ENCODE measurements at places on chromosomes 3 and 15.
A peak's percentile ranks its signal among the peaks of the same experiment; 100 is the strongest.

DNA sequence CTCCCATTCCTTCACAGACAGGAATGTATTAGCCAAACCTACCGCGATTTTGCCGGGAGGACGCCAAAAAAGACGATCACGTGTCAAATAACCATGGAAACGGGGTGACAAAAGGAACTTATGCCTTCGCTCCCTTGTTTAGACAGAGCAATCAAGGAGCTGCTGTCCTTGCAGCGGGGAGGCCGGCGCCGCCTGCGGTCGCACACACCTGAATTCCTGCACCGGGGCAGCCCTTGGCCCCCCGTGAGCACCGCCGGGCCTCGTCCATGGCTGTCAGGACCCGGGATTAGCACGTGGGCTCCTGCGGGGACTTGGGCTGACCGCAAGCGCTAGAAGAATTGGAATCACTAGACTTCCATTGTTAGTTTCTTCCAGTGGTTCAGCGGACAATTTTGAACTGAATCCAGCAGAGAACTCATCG, 193.1 kb downstream of the SHQ1 start:
- DNase-seq, result no peak

GRCh38 chr3:174812172-174812862, 46.8 kb upstream of the NAALADL2 start:
- DNase-seq, result no peak

DNA sequence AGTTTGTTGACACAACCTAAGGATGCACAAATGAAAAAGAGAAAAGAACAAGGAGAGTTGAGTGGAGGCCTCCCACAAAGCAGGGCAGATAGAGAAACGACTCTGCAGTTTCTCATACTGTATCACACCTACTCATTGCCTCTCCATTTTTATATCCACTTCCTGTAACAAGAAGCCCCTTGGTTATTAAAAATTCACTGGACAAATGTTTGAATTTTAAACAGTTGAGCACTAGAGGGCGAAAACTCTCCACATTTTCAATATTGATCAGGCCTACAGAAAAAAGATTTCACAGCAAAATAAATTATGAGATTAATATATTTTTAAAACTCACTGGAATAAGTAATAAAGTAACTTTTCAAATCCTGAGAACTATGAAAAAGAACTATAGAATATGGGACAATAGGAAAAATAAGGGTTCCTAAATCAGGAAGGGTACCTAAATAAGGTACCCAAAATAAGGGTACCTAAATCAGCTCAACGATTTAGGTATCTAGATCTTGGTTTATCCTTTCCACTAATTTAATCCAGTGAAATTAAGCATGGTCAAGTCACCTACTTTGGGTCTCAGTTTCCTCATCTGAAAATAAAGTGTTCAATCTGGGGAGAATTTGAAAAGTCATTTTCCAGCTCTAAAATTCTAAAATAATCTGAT, 47.0 kb upstream of the PPIB start:
- DNase-seq, result peak; percentile 51

- no peak for DNase-seq
Observed at GRCh38 chr3:23421811-23422516, 218.8 kb downstream of the UBE2E2 start.

DNA sequence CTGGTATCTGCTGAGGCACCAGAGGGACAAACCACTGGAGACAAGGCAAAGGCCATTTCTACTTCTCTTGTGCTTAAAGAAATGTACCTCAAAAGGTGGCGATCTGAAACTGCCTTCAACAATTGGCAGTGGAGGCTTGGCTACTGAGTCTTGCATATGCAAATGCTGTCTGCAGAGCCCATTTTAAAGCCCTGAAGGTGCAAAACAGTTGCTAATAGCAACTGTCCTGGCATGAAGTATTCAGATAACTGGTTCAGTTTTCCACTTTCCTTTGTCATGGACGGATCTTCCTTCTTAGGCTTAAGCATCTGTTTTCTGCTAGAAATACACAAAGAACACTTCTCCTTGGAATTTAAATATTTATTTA, 71.4 kb upstream of the PSMD6 start:
- no peak for DNase-seq

DNA sequence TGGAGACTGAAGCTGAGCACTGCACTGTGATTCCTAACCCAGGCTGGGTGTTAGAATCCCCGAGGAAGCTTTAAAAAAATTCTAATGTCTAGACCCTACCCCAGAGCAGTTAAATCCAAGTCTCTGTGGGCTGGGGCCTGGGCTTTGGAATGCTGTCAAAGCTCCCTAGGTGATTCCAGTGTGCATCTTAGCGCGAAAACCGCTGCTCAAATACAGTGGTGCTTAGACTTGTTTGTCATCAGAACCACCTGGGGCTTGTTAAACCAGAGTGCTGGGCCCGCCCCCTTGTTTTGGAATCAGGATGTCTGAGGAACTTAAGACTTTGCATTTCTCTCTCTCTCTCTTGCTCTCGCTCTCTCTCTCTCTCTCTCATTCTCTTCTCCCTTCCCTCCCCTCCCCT, 20.7 kb downstream of the RHCG start:
- no peak for DNase-seq

- no peak for DNase-seq
Observed at GRCh38 chr3:170524073-170524472, 61.8 kb downstream of the SLC7A14 start.

- DNase-seq, result no peak
Observed at GRCh38 chr15:64915518-64916227, 4.0 kb downstream of the ANKDD1A start.

DNA sequence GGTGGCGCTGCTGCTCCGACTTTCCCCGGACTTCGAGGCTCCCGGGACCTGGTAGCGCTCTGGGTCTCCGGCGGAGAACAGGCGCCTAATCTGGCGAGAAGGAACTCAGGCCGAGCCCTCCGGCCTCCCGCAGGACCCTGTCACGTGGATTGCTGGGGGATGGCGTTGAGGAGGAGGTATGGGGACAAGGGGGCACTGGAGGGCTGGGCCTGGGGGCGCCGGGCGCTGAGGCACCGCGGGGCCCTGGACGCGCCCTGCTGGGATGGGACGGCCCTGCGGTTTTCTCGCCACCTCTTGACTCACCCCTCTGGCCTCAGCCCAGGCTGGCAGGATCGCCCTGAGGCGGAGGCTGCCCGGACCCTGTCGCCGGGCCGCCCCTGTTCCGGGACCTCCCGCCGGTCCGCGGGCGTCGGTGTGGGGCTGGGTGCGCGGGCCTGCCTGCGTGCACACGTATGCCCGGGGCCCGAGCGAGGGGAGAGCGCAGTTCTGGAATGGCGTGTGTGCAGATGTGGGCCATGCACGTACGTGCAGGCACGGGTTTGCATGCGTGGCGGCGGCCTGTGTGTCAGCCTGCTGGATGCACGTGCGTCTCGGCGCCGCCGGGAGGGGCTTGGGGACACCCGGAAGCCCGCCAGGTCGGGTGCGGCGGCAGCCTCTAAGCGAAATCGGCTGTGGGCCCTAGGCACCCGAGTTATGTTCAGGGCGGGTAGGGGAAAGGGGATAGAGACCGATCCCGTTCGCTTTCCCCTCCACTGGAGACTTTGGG, 752 bp downstream of the C15orf39 start:
- peak; percentile 92 for DNase-seq

GRCh38 chr3:73547427-73548248, 77.1 kb downstream of the PDZRN3 start:
- DNase-seq, result no peak

DNA sequence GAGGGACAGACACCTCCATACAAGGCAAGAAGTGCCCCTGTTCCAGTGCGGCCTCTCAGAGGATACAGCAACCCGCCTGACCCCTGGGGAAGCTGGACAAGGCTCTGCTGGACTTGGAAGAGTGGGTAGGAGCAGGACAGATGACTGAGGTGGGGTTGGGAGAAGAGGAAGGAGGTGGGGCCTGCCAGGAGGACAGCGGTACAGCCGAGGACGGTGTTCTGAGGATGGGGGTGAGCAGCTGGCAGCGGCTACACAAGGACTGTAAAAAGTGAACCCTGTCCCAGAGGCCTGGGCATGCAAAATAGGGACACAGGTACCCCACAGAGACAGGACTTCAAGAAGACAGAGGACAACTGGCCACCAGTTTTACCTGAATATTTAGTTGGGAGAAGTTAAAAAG, 23.5 kb upstream of the ELP6 start:
- no peak for DNase-seq

DNA sequence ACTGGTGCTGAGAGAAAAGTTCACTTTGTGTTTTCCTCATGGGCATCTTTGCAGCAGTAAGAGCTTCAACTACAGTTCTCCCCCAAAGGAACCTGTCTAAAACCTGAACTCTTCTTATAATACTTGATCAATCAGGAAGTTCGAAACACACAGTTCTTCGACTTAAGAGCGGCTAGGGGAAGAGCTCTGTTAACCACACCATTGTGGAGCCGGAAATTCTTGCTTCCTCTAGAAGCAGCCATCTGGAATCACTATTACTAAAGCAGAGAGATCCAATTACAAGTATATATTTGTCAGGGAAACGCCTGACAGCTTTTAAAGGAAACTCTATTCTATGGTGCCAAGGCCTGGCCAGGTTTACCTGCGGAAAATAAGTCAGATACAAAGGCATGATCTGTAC, 337.3 kb upstream of the CBLB start:
- DNase-seq, result peak; percentile 74

DNA sequence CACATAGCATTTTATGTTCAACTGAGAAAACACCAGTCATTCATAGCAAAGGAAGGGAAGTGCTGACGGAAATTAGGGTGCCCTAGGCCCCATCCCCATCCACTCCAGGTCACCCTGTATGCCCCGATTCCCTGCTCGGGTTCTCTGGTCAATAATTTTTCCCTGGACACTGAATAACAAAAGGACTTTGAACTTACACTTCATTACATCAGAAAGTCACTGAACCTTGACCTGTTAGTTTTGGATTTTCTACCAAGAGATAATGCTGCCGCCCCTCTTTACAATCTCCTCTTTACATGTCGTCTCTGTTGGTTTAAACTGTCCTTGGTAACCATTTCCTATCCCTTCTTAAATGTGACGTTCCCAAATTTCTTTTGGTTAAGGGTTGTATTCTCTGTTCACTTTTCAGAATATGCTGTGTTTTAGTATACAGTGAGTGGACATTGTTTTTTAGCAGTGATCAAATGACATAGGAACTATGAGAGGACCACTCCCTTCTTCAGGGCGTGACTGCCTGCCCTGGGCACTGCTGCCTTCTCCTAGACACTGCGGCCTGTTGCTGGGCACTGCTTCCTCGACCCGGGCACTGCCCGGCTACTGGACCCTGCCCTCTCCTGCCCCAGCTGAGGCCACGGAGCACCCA, 13.6 kb upstream of the AHSG start:
- DNase-seq, result no peak

DNA sequence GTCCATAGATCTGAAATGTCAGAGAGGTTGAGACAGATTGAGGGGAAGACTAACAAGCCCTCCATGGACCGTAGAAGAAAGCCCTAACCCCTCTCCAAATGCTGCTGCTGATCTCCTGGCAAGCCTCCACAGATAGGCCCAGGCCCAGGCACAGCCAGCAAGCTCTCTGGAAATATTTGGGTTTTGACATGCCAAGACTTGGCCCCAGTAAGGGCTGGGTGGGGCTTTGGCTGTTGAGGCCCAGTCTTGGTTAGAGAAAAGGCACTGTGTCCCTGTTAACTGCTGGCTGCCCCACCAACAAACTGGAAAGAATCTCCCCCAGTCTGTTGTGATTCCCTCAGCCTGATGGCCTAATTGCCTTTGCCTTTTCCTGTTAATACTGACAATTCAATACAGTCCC, 208.8 kb upstream of the CTDSPL start:
- no peak for DNase-seq

DNA sequence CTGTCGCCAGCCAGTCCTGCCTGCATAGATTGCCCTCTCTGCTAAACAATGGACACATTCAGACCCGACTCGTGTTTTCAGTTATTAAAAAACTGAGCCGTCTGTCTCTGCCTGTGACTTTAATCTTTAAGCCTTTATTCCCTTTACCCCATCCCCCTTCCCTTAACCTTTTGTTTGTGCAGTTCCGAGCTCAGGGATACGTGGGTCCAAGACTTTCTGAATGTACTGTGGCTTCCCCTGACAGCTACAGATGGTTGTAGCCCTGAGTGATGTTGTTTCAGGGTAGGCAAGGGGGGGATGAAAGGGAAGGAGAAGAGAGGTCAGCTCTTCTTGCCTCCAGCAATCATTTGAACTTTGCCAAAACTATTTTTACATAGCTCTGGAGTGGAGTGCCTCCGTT, 44.6 kb downstream of the EEFSEC start:
- no peak for DNase-seq

DNA sequence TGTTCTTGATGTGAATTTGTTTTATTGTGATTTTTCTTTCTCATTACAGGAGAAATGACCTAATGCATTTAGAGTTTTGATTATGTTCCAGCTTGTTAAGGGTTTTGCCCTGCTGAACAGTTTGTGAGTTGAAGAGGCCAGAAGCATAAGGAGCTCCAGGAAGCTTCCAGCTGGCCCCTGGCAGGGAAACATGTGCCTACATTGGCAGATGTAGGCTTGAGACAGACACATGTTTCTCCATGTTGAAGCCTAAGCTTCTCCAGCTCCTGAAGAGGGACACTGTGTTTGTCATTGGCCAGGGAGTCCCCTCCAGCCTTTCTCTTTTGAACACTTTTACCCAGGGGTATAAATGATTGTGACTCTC, 88.4 kb downstream of the ASB7 start:
- DNase-seq, result no peak

GRCh38 chr15:64622410-64623260, 152.8 kb downstream of the RBPMS2 start:
- DNase-seq, result peak; percentile 67

- no peak for DNase-seq
Observed at GRCh38 chr3:54905261-54905888, 22.5 kb downstream of the LRTM1 start.

DNA sequence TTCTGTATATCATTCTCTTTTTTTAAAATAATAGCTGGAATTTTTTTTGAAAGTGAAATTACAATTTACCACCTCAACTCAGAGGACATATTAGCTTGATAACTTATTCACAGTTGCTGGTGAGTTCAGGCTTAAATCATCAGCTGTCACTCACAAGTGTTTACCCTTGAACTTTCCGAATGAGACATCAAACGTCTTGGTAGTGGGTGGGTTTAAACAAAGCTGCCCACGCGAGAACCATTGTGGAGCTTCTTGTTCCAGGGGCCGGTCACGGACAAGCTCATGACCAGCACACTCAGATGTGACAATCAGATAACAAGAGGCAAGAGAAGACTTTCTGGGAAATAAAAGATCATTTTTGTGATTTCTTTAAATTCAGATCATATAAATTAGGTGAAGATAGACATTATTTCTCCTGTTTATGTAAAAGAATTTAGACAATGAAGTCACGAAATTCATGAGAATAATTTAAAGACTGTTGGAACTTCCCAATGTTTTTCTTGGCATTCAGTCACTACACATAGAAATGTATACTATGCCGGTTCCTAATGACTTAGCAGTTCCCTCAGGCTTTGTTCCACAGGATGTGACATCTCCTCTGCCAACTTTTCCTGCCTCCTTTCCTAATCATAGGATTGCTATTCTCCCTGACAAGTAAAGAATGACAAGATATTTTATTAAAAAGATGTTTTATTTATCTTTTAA, 29.3 kb downstream of the BTD start:
- DNase-seq, result peak; percentile 46

- no peak for DNase-seq
Observed at GRCh38 chr15:94353488-94353820, 122.1 kb downstream of the MCTP2 start.

GRCh38 chr3:195566797-195567196, 16.9 kb downstream of the APOD start:
- DNase-seq, result no peak

- no peak for DNase-seq
Observed at GRCh38 chr15:61700803-61701202, 359.4 kb downstream of the VPS13C start.

All from activated CD4-positive, alpha-beta T cell treated with anti-CD3 and anti-CD28 coated beads, Interleukin-2, Interleukin-6, amounts not matched to agents 100 ng/mL and 50 ng/mL, durations not matched to agents 16 hours and 8 hours (primary cell).